ENCODE measurements at places on chromosomes 13 and 19.

DNA sequence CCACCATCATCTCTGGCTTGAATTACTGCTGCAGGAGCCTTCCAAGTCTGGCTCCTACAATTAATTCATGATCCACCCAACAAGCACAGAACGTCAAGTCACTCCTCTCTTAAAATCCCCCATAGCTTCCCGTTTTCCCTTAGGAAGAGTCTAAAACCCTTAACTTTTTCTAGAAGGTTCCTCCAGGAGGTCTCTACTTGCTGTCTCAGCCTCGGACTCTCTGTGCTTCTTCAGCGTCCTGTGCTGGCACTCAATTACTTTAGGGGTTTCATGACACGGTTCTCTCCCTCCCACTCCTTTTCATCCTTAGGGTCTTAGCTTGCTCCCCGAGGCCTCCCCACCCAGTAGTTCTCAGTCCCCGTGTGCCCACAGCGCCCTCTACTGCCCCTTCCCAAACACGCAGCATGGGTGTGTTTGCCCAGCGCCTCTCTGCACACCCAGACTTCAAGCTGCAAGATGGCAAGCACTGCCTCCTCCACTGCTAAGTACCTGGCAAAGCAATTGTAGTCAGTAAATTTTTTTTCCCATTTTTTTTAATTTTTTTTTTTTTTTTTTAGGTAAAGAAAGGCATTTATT, 25.8 kb upstream of the MAP3K10 start:
- DNase-seq: peak; percentile 37

- no peak for DNase-seq
Observed at GRCh38 chr19:7500811-7501450, 12.1 kb upstream of the PEX11G start.

DNA sequence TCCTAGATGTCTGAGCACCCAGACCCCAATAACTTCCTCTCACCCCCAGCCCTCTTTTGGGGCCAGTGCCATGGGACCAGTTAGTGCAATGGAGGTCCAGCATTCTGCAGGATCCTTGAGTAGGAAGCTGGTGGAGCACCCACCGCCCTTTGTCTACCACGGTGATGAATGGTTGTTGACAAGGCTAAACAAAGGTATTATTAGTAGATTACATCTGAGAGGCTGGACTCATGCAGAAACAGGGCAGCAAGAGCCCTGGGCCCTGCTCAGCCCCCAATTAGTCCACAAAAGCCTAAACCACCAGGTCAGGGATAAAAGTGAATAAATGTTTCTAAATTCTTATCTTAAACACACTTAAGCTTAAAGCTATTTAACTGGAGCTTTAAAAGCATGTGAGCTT, 196.5 kb upstream of the TSHZ3 start:
- DNase-seq: no peak

GRCh38 chr19:4981681-4981958, 12.7 kb downstream of the KDM4B start:
- no peak for DNase-seq

DNA sequence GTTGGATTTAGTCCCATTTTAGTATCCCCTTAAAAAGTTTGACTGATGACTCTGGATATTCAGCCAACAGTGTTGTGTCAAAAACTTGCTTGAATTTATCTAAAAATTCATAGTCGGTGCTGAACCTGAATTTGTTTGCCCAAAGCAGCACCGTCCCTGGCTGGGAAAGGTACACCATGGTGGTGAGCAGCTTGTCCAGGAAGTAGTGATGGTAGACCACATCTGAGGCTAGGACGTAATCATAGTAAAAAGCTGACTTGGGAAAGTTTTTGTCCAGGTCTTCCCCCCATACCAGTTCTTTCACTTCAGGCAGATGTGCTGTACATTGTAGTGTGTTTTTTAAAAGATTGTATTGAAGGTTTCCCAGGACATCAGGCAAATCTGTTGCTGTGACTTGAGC, 8.8 kb downstream of the METTL21C start:
- no peak for DNase-seq

- peak; percentile 42 for DNase-seq
Observed at GRCh38 chr19:38683393-38684077, 36.1 kb downstream of the ACTN4 start.

All from T-helper 1 cell (primary cell).